Coronary artery (tissue), 2 donors: ENCODE measurements at places on chromosomes 6 and 20.

GRCh38 chr20:63895202-63895951, 451 bp downstream of the DNAJC5 start:
- no peak for DNase-seq

DNA sequence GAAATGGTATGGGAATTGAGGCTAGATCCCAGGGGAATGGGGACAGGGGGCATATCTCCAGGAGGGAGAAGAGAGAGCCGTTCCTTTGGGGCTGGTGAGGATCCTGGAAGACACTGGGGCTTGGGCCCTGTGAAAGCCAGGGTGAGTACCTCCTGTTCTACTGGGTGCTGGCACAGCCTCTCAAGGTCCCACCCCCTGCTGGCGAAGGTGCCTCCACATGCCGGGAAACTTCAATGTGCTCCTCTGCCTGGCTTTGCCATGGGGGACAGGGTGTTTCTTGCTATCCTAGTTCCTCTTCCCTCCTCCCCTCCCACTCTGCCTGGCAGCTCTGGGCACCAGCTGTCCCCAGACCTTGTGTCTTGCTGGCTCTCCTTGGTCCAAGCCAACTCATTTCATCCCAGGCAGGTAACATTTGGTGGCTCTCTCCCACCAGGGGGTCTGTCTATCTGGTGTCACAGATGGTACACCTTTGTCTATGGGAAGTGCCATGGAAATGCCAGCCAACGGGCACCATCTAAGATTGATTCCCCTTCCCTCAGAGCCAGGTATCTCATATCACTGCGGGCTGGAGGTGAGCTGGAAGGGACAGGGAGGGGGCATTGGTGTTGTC, 56.8 kb downstream of the MDGA1 start:
- no peak for DNase-seq

GRCh38 chr6:21586740-21587178, 6.8 kb upstream of the SOX4 start:
- DNase-seq, result no peak

- DNase-seq, result no peak
These were observed 156.2 kb downstream of the SOX4 start for GRCh38 chr6:21749754-21750153.

DNA sequence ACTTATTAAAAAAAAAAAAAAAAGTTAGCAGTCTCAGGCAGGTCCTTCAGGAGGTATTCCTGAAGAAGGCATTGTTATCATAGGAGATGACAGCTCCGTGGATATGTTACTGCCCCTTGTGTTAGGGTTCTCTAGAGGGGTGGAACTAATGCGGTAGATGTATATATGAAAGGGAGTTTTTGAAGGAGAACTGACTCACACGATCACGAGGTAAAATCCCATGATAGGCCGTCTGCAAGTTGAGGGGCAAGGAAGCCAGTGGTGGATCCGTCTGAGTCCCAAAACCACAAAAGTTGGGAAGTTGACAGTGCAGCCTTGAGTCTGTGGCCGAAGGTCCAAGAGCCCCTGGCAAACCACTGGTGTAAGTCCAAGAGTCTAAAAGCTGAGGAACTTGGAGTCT, 103.4 kb downstream of the TULP4 start:
- DNase-seq, result no peak

- DNase-seq, result no peak
These were observed 28.4 kb upstream of the SDHAF4 start for GRCh38 chr6:70538376-70538775.

- DNase-seq, result no peak
These were observed 38.7 kb upstream of the DSP start for GRCh38 chr6:7502743-7503142.
